ENCODE measurements at places on chromosomes 7 and 10.

DNA sequence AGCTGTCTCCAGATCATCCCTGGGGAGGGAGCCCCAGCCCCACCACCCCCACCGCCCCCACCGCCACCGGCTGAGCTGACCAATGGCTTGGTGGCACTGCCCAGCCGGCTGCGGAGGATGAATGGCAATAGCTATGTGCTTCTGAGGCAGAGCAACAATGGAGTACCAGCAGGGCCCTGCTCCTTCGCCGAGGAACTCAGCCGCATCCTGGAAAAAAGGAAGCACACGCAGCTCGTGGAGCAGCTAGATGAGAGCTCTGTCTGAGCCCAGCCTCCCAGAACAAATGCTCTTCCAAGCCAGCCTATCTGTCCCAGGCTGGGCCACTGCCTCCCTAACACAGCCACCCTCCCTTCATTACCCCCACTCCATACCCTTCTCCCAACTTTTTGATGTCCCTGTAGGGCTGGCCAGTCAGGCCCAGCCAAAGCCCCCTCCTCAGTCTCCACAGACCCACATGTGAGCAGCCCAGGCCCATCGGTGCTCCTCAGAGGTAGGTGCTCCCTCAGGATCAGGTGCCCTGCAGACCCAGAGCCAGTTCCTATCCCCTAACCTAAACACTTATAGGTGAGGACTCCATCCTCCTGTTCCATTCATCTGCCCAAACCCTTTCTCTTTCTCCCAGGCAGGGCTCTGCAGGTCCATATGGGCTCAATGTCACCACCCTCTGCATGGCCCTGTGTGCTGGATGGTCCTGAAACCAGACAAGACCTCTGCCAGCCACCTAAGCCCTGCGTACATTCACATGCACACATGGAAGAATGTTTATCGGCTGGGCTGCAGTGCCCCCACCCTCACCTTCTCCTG, 3.2 kb downstream of the MRPL43 start:
- DNase-seq, result no peak

- DNase-seq, result no peak
Measured at GRCh38 chr10:42476101-42476500, 162.3 kb downstream of the ZNF33B start.

DNA sequence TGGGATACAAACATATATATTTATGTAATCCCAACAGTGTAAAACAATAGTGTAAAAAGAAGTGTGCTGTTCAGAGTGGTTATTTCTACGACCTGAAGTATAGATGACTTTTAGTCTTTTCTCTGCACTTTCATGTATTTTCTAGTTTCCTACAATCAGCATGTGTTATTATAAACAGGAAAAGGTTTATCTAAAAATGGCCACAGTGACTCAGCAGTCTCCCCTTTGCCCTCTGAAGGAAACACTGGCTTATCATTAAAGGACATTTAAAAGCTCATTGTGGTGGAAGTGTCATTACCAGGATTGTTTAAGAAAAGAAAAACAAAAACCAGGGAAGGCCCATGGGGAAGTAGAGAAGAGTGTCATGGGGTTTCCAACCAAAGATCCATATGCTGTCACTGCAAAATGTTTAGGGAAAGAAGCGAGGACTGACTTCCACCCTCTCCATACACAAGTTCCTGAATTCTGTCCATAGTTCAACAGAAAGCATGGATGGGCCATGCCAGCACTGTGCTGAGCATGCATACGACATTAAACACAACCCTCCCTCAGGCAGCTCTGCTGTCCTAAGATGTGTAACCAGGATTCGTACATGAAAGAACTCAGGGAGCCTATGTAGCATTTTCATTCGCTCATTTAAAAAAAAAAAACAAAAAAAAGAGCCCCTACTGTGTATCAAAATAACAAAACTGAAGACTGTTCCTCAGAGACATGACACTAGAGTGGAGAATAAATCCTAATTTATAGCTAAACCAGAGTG, 10.2 kb downstream of the CYREN start:
- DNase-seq, result no peak

DNA sequence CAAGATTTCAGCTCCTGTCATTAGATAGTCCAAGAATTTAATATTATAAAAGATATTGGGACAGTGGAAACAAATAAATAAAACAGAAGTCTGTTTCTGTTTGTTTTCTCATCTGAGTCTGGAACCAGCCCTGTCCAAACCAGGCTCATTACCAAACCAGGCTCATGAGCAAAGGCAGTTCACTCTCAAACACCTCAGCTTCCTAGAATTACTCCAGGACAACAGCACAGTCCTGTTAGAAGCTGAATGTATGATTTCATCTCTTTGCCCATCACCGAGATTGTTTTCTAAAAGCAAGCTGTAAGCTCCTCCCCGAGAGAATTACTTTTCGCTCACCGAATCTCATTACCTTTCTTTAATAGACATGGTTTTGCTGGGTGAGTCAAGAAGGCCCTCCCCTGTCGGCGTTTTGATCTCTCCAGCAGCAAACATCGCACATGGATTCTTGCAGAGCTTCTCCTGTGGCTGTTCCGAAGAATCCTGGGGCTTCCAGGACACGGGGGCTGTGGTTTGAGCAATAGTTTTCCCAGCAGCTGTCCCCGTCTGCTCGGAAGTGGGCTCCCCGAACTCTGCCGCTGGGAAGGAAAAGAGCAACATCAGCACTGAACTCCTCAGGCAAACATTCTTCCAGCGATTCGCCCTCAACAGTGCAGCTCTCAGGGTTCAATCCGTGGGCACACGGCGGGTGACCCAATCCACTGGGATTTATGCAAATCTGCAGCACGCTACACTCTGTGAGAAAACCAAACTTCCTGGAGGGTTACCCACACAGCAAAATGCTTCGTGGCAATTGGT, 112.5 kb downstream of the SVIL start:
- DNase-seq, result no peak

GRCh38 chr7:145065473-145065872, 229.6 kb upstream of the TPK1 start:
- DNase-seq, result no peak

GRCh38 chr10:82953909-82954308, 1078.9 kb downstream of the NRG3 start:
- no peak for DNase-seq

GRCh38 chr10:50260791-50261281, 9.5 kb upstream of the ASAH2 start:
- peak; percentile 12 for DNase-seq

DNA sequence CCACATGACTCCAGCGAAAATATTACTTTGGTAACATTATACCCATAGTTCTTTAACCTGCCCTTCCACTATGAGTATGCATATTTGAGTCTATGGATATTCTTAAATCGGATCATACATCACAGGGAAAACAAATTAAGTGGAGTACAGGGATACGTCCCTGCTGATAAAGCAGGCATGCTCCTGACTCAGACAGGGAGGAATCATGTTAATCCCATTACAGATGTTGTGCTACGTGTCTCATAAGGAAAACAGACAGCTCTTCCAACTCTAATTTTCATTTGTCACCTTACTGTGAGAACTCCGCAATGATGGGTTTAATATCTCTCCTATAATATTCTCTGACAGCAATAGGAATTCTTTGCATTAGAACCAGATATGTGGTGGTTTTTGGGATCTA, 469.5 kb upstream of the POM121L12 start:
- DNase-seq, result no peak

- DNase-seq, result no peak
Measured at GRCh38 chr10:112383325-112383724, 9.4 kb downstream of the ACSL5 start.

DNA sequence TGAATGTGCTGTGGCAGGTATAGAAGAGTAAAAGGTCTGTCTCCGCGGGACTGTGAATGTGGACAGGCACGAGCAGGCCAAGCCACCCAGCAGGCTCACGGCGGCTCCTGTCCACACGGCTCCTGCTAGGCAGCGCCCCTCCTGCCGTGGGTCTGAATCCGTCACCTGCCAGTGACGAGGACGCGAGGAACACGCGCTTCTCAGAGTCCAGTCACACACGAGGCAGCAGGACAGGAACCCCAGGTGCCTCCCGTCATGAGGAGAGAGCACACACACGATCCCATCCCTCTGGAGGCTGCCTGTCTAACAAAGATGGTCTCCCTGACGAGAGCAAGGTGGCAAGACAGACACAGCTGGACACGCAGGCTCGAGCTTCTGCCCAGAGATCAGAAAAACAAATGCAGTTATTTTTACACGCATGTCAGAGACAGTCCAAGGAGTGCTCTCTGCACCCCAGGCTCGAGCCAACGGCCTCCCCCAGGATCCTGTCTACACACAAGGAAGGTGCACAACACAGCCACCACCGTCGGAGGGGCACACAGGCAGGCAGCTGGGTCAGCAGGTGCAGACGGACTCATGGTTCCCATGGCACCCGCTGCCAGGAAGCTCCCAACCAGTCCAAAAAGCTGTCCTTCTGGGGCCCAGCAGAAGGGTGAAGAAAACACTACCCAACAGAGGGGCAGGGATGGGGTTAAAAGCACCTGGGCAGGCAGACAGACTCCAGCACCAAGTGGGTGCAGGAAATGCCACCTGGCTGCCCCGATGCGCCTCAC, 103.2 kb downstream of the MAD1L1 start:
- no peak for DNase-seq

DNA sequence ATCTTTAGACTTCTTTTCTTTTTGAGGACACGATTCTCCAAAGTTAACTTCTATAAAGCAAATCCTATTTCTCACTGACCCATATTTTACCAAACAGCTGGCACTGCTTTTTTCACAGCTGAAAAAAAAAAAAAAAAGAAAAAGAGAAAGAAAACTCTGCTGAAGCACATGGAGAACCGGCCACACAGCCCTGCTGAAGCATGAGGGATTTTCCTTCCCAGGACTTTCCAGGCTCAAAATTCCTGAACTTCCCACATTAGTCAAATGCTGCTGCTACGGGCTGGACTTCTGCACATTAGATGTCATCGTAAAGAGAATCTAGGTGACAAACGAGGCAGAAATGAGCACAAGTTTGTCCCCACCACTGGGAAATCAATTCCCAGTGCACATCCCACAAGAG, 25.2 kb downstream of the HIPK2 start:
- no peak for DNase-seq

- DNase-seq, result no peak
Measured at GRCh38 chr10:100119726-100120125, 38.1 kb upstream of the CPN1 start.

GRCh38 chr7:64999165-65000004, 7.1 kb downstream of the ERV3-1 start:
- DNase-seq, result no peak

DNA sequence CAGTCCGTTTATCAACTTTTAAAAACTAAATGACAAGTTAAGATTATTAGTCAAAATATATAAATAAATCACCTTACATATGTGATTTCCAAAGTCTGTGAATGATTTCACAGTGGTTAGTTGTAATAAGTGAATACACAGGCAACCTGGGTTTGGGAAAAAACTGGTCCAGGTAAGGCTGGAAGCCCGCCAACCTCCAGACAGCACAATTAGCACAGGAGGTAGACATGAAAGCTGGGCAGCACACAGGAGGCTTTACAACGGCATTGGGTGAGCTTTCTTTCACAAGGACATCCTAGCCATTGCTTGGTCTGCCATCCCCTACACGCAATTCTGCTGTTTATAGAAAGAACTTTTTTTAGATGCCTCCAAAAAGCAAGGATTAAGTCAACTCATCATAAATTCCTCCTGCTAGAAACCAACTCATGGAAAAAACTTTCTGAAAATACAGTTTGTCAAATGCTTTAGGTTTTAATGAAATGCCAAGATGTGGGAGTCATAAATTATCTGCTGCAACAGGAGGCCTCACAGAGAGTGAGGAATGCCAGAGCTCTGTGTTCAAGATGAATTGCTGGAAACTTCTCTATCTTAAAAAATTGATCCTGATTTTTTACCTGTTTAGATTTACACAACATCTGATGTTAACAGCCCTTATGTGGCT, 346.8 kb upstream of the NFE2L3 start:
- no peak for DNase-seq

GRCh38 chr10:118621304-118621942, 26.0 kb upstream of the PRLHR start:
- DNase-seq, result no peak

DNA sequence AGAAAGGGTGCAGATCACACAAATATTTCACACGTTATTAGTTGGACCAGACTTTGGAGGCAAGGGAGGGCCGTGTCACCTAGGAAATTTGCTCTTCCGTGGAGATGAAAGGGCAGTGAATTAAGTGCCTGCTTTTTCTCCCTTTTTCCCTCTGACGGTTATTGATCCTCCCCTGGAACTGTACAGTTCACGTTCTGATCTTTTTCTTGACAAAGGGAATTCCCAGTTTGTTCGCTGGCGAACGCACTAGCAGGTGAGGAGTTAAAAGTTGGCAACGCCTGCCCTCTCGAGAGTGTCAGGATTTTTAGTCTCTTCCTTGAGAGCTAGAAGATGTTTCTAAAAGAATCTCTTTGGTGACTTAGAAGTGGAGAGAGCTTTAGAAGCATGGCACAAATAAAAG, 111.5 kb downstream of the TCF7L2 start:
- no peak for DNase-seq

- no peak for DNase-seq
Measured at GRCh38 chr7:69260023-69260422, 338.3 kb upstream of the AUTS2 start.

DNA sequence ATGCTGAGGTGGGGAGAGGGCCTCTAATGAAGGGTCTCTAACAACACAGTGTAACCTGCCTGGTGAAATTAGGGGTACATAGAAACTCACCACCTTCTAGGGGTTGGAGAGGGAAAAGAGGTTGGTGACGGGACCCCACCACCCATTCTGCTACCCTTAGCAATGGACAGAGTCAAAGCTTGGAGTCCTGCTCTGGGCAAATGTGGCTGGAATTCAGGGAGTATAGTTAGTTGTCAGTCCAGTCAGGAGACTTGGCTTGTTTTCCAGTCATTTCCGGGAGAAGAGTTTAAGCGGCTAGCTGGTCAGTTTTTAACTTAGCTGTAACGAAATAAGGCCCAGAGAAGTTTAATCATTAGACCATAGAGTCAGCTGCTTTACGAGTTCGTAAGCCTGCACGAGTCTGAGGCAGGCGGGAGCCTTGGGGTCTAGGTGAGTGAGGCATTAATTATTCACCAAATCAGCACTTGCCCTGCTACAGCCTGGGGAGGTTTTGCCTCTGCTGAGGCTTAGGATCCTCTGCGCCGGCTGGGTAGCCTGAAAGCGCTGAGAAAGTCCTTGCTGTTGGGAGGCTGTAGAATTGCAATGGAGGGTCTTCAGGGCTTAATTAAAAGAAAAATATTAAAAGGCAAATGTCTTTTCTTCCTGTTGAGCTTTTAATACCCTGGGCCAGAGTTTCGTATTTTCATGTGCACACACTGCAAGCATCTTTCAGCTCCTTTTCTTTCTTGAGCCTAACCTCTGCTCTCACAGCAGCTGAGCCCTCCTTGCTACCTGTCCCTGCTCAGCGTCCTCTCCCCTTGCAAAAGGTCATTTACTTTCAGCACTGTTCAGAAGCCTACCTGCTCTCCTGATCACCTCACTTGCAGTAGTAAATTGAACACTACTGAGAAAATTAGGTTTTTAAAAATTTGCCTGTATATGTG, 1.5 kb upstream of the LAMB1 start:
- no peak for DNase-seq

GRCh38 chr10:106304056-106304455, 860.5 kb downstream of the SORCS1 start:
- no peak for DNase-seq

Measured in GM12892 (cell line).